Thoracic aorta (tissue), 2 donors: ENCODE measurements at places on chromosomes 11 and 22. TPM values are rescaled to one million over a fixed set of nuclear protein-coding genes. Genes with fewer than 3 reads are reported as not detected.

OR4C5 gene
- not detected for total RNA-seq

FAM181B gene
- 2.2 TPM for total RNA-seq

CRY2 gene
- 41.2 TPM for total RNA-seq

TBX10 gene
- not detected for total RNA-seq

NRGN gene
- 7.3 TPM for total RNA-seq

A4GALT gene
- 68.4 TPM for total RNA-seq

APOBEC3F gene
- total RNA-seq = 0.95 TPM
